Activated CD4-positive, alpha-beta memory T cell treated with anti-CD3 and anti-CD28 coated beads for 36 hours (primary cell): ENCODE measurements at places on chromosomes 13 and 19. TPM values are rescaled to one million over a fixed set of nuclear protein-coding genes. Genes with fewer than 3 reads are reported as not detected.

- peak; percentile 58 for DNase-seq
These were observed 34.9 kb downstream of the DNAJC15 start for GRCh38 chr13:43058318-43058674.

DNA sequence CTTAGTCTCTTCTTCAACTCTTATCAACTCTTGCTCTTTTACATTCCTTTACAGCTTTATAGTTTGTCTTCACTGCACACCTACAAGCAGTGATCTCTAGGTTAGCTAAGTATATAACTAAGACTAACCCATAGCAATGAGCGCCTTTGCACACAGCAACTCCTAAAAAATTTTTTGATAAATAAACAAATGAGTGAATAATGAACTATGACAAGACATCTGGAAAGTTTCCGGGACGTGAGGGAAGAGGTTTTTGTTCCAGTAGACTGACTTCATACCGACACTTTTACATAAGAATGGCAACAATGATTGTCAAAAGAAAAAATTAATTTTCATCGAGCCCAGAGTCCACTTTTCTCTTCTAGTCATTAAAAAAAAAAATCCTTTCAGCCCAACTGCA lies 98.3 kb downstream of the ELF1 start:
- DNase-seq = no peak

- DNase-seq = no peak
These were observed 72.6 kb downstream of the DNAJC3 start for GRCh38 chr13:95749545-95749944.

DNA sequence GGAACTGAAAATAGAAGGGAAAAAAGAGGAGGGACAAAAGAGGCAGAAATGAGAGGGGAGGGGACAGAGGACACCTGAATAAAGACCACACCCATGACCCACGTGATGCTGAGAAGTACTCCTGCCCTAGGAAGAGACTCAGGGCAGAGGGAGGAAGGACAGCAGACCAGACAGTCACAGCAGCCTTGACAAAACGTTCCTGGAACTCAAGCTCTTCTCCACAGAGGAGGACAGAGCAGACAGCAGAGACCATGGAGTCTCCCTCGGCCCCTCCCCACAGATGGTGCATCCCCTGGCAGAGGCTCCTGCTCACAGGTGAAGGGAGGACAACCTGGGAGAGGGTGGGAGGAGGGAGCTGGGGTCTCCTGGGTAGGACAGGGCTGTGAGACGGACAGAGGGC lies at the start of gene CEACAM5:
TSS of gene CEACAM5 (plus strand) at position 146 of the 400 bp plus-strand sequence. CDS start at position 252, 106 bp downstream.
- no peak for DNase-seq

DNA sequence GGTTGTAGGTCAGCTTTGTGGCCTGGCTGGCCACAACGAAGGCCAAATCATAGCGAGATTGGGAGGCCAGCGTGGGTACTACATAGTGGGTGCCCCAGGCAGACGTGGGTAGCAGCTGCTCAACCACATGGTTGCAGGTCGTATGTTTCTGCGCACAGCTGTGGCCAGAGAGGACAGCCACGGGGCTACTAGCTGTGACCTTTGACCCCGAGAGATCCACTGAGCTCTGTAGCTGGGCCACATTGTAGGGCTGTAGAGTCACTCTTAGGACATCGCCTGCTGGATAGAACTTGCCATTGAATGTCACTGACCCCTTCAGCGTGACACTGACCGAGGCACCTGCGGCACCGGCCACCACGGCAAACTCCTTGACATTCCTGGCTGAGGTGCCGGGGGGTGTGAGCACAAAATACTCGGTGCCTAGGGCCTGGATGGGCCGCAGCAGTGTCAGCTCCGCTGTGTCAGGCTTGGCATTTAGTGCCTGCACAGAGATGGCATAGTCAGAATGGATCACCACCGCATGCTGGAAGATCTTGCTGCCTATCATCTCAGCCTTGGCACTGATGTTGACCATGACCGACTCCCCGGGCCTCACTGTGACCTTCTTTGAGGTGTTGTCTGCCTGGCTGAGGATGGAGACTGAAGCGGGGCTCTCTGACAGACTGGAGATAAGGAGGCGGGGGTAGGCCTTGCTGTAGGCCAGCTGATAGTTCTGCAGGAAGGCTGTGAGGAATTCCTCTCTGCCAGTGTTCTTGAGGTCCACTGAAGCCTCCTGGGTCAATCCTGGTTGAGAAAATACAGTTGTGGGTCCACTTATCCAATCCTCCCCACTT lies 6.7 kb downstream of the FCGBP start:
- no peak for DNase-seq

Gene ASF1B
- total RNA-seq = 67.7 TPM

Gene ALOX5AP
- total RNA-seq = 31.8 TPM
